Hypothalamus (tissue), 51 donors: ENCODE measurements at places on chromosomes 7 and 10.

DNA sequence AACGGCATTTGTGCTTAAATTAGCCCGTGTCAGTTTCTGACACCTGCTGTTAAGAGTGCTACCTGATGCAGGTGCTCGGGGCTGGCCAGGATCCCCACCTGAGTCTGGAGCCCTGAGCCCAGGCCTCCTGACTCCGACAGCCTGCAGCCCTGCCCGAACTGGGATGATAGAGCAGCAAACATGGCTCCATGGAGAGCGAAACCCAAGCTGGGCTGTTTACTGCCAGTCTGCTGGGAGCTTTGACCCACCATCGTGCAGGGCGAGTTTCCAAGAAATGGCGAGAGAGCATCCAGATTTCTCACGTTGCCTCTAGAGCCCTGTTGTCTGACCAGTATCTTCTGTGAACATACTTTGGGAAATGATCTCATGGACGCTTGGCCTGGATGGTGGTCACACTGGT is 66.2 kb downstream of the MGMT start:
- no peak for DNase-seq

DNA sequence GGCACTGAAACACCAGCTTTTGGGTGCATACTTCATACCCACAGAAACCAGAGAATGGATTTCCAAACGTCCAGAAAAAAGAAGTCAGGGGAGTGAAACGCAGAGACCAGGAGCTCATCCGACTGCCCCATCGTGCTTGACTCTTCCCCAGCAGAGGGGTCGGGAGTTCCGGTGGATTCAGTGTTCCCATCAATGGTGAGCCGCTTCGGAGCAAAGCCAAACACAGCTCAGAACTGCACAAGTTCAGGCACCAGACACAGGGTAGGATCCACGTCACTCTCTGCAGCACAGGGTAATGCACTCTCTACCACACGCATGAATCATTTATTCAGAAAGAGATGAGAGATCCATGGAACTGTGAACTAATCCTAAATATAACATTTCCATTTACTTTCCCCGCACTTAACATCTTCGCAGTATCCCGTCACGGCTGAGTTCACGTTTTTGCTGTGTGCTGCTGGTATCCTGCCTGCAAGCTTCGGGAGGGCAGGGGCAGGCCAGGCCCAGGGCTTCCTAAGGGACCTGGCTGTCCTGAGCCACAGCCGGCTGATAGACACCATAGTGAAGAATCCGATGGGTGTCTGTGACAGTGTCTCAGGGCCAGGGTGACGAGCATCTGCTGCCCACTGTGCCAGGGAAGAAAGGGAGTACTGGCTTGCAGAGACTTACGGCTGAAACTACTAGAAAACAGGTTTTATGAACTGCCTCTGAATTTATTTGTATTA is 545.3 kb downstream of the PTPRN2 start:
- DNase-seq = no peak

GRCh38 chr10:49289480-49289879 is 9.5 kb upstream of the C10orf71 start:
- DNase-seq = no peak

DNA sequence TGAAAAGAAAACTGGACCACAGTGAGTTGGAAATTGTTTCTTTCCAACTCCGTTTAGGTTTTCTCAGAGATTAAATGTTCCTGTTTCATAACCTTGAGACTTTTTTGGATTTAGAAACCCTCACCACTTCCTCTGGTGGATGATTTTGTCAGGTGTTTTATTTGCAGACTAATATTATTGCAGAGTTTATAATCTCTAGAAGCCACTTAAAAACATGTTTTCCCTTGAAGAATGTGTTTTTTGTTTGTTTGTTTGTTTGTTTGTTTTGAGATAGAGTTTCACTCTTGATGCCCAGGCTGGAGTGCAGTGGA is 520 bp upstream of the MICU1 start:
- DNase-seq = no peak

GRCh38 chr7:133056370-133057238 is 25.3 kb downstream of the CHCHD3 start:
- no peak for DNase-seq

- DNase-seq = no peak
These were observed 103.1 kb upstream of the PLXDC2 start for GRCh38 chr10:19713159-19713558.

GRCh38 chr10:13894412-13895093 is 307.8 kb downstream of the PRPF18 start:
- no peak for DNase-seq
